Mesenchymal stem cell (in vitro differentiated cells and primary cell): ENCODE measurements at places on chromosomes 1 and 21.

GRCh38 chr1:235287208-235287882, 40.6 kb downstream of the ARID4B start:
- no peak for DNase-seq

GRCh38 chr1:6009120-6010040, 17.2 kb upstream of the NPHP4 start:
- DNase-seq: no peak

- DNase-seq: no peak
These were observed 18.2 kb upstream of the LAMTOR5 start for GRCh38 chr1:110425612-110426152.

DNA sequence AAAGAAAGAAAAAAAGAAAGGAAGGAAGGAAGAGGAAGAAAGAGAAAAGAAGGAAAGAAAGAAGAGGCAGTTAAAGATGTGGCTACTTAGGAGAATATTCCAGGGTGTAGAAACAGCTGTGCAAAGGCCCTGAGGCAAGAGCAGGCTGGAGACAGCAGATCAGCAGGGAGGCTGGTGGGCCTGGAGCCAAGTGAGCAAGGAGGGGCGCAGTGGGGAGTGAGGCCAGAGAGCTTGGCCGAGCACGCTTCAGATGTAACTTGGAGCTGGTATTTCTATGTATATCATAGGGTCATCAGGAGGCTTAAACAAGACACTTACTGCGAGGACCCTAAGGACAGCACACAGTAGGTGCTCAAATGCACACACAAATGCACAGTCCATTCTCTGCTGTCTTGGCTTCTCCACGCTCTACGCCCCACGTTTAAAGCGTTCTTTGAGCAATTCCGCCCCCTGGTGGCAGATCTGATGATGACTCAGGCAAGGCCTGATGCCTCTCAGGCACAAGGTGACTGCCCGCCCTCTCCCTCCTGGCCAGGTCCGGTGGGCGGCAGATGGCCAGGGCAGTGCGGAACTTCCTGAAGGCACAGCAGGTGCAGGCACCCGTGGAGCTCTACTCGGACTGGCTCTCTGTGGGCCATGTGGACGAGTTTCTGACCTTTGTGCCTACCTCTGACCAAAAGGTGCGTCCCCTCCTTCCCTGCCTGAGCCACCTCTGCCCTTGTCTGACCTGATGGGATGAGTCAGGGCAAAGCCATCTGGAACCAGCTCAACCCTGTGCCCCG, 11.9 kb upstream of the PADI3 start:
- peak; percentile 85 for DNase-seq

DNA sequence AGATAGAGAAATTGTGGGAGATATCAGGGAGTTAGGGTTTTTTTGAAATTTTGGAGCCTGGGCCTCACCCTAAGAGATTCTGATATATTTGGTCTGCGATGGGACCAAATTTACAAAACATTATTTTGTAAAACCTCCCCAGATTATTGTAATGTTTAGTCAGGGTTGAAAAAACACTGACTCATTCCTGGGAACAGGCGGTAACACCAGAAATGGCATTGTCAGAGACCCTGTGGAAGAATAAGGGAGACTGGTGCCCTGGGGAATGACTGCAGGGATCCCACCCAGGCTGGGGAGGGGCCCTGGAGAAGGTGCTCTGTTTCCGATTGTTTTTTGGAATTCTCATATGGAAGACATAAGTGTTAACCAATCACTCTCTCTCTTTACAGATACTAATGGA, 13.1 kb upstream of the STRIP1 start:
- no peak for DNase-seq
